ENCODE measurements at places on chromosomes 11 and 22.

GRCh38 chr11:133579165-133580031 is 47.1 kb upstream of the OPCML start:
- no peak for DNase-seq

GRCh38 chr22:18077639-18078328 is at the start of gene PEX26:
TSS of gene PEX26 (plus strand) at chr22:18077990. CDS start at chr22:18078377, 387 bp downstream.
- peak; percentile 98 for DNase-seq

DNA sequence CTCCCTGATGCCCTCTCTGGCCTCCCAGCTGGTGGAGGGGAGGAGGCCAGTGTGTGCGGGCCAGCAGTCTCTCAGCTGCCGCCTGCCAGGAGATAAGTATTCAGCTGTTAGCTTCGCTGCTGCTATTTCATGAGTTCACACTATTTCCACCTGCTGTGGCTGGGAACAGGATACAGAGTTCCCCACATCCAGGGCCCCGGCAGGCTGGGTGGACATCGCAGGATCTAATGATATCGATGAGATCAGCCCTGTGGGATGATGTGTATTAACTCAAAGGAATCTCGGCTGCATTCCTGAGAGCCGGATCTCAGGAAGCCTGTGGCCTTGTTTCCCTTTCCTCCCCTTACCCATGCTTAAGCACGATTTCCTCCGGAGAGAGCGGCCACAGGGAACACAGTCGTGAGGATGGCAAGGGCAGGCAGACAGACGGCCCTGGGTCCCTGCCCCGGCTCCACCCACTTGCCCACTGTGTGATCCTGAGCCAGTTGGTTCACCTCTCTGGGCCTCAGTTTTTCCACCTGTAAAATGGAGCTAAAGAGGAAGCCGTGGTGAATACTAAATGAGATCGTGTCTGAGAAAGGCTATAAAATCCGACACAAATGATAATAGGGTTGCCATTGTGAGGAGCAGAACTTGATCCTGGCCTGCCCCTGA is 6.5 kb upstream of the PVALB start:
- no peak for DNase-seq

DNA sequence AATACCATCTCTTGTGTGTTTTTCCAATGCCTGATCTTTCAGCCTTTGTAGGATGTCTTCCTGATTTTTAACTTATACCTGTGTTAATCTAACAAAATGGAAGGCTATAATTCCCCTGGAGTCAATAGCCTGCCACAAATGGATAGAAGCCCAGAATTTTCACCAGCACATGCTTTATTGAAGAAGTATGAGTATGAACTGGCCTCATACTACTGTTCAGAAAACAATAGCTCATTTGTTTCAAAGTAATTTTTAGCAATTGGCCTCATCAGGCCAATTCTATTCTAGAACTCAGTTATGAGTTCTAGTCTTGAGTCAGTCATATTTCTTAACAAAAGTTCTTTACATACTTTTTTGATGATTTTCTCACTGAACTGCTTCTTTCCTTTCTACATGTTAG is 40.6 kb upstream of the SLC37A2 start:
- no peak for DNase-seq

DNA sequence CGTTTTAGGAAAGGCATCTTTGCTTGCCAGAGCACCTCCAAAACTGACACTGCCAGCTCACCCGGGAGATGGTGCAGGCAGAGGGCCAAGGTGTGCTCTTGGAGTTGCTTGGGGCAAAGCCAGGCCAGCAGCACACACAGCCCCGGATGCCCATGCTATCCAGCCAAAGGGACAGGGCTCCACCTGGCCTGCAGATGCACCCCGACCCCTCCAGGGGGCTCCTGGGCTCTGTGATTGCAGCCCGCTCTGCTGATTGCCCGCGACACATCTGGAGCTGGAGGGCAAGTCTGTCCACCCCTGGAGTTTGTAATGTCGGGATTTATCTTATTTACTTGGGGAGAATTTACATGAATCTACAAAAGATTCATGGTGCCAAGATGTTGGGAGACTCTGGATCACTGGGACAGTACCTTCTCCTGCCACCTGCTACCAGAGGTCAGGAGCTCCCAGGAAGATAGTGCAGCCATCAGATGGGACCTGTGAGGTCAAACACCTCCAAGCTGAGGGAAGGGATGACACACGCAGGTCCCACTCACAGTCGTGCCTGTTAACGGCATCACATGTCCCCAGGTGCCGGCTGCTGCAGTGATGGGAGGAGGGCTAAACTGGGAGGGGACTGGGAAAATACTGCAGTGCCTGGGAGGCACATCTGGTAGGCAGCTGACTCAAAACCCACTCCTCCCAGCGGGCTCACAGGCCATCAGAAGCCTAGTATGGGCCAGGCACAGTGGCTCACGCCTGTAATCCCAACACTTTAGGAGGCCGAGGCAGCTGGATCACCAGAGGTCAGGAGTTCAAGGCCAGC is 17.2 kb downstream of the CBX7 start:
- DNase-seq: peak; percentile 64

- DNase-seq: no peak
These were observed 23.2 kb upstream of the NAV2 start for GRCh38 chr11:19689281-19690000.

DNA sequence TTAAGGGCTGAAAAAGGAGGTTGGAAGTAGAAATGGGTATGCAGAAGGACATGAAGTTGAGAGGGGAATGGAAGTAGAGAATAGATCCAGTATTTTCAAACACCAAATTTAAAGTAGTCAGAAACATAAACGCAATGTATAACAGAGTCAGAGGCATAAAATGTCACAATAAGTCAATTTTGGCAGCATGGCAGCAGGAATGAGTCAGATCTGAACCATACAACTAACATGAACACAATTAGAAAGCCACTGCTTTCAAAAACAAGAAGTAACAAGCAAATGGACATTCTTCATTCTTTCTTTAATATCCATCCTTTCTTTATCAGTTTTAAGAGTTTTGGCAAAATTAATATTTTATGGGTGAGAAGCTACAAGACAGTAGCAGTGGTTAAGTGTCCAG is 2.5 kb downstream of the CHORDC1 start:
- DNase-seq: peak; percentile 55

DNA sequence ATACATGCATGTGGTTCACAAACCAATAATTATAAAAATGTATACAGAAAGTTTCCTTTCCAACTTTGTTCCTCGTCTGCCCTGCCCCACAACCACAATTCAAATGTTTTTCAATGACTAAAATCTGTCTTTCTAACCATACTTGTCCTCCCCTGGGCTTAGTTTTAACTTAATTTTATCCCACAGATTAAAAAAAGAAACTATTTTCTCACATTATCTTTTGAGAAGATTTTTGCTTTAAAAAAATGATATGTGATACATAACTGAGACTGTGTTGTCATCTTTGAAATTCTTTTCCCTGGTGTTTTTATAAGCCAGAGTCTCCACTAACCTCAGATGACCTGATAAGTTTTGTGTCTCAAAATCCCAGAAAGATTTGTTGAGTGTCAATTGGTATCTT is 79.0 kb downstream of the FDX1 start:
- DNase-seq: no peak

GRCh38 chr11:122097419-122098001 is 18.5 kb downstream of the BLID start:
- DNase-seq: no peak

GRCh38 chr22:20494978-20495860 is at the start of gene KLHL22:
TSS of gene KLHL22 (minus strand) at chr22:20495795. CDS start at chr22:20489211, 6,584 bp downstream.
- DNase-seq: peak; percentile 69

DNA sequence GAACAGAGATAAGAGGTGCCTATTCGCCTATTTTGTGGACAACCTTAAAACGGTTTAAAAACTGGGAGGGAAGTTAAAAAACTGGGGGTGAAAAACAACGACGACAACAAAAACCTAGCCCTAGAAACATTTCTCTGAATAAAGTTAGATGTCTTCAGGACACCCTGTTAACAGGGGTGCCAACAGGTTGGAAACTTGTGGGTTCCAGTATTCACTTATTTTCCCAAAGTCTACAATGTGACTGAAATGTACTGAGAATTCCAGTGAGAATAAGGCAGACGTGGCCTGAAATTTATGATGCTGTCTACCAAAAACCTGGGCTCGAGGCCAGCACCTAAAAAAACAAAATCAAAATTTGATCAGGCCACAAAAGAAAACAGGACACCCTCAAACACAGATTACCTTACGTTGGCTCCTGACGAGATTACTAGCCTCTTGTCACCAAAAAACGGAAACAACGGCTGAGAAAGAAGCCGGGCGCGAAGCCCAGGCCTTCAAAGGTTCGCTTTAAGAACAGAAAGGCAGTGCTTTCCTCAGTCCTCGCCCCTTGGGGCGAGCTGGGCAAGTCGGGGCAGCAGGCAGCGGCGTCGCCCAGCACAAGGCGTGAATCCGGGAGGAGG is 906 bp downstream of the CCDC90B start:
- no peak for DNase-seq

GRCh38 chr11:120660024-120660565 is 148.5 kb downstream of the GRIK4 start:
- peak; percentile 68 for DNase-seq

DNA sequence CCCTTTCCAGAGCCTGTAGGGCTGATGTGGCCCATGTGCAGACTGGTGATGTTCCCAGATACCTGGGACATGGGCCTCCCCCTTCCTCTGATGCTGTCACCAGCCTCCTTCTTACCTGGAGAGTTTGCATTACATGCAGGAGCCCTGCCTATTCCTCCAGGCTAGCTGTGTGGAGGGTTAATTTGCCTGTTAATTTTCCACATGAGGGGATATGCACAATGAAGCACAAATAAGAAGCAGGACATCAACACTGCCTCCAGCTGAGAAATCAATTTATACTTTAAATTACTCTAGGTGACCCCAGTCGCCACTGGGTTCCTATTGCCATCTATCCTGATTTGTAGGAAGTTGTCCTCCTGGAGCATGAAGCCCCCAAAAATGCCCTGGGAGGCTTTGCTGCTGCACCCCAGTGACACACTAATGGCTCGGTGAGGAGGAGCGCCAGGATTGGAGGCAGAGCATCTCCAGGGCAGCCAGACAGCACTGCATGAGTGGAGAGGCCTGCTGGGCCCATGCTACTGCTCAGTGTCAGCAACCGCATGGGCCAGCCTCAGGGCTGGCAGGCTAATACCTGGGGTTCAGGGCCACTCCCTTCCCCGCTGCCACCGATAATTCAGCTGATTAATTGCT is 101.6 kb upstream of the USP47 start:
- no peak for DNase-seq

DNA sequence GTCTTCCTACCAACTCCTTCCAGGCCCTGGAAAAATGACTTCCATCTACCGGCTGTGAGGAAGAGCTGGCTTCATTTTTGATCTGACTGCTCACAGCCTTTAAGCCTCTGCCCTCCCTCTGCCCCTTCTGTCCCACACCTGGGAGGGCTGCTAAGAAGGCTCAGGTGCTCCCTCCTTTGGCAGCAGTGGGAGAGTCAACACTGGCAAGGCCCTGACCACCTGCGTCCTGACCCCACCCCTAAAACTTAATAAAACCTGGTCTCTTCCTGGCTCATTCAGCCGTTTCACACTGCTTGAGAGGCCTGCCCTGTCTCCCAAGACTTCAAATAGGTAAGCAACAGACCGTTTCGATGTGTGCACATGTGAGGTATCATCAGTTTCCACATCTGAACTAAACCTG is 52.1 kb upstream of the NFRKB start:
- DNase-seq: no peak

- DNase-seq: no peak
These were observed 49.3 kb upstream of the RTL6 start for GRCh38 chr22:44547371-44547770.

- peak; percentile 36 for DNase-seq
These were observed 11.6 kb upstream of the MS4A6A start for GRCh38 chr11:60194511-60194910.

- peak; percentile 91 for DNase-seq
These were observed 59.2 kb upstream of the CRTAM start for GRCh38 chr11:122779047-122779629.

DNA sequence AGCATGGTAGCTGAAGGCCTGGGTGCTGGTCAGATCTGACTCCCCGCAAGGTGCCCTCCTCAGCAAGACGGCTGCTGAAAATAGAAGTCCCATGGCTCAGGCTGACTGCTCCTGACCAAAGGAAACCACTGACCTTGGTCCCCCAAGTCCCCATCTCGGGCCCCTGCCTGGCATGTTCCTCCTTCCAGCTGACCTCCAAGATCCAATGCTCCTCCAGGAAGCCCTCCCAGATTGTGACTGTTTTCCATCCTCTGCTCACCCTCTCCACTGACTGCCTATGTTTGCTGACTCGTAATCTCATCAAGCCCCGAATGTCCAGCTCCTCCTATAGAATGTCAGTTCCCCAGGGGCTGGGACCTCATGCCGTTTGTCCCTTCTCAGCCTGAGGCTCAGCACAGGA is 30.5 kb downstream of the ALX4 start:
- DNase-seq: no peak

GRCh38 chr11:82998697-82999096 is 73.0 kb downstream of the RAB30 start:
- no peak for DNase-seq

GRCh38 chr11:117286588-117286987 is 4.6 kb upstream of the BACE1-AS start:
- DNase-seq: no peak

DNA sequence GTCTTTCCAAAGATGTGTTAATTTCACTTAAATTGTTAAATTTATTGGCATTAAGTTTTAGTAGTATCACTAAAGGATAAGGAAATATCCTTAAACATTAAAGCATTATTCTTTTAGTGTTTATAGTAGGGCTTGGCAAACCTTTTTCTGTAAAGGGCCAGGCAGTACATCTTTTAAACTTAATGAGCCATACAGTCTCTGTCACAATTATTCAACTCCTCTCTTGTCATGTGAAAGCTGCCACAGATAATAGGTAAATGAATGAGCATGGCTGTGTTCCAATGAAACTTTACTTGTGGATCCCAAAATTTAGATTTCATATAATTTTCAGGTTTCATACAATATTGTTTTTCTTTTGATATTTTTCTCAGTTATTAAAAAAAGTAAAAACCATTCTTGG is 268.2 kb upstream of the C11orf87 start:
- DNase-seq: no peak

- peak; percentile 23 for DNase-seq
These were observed 5.2 kb downstream of the MAML2 start for GRCh38 chr11:96337541-96338431.

DNA sequence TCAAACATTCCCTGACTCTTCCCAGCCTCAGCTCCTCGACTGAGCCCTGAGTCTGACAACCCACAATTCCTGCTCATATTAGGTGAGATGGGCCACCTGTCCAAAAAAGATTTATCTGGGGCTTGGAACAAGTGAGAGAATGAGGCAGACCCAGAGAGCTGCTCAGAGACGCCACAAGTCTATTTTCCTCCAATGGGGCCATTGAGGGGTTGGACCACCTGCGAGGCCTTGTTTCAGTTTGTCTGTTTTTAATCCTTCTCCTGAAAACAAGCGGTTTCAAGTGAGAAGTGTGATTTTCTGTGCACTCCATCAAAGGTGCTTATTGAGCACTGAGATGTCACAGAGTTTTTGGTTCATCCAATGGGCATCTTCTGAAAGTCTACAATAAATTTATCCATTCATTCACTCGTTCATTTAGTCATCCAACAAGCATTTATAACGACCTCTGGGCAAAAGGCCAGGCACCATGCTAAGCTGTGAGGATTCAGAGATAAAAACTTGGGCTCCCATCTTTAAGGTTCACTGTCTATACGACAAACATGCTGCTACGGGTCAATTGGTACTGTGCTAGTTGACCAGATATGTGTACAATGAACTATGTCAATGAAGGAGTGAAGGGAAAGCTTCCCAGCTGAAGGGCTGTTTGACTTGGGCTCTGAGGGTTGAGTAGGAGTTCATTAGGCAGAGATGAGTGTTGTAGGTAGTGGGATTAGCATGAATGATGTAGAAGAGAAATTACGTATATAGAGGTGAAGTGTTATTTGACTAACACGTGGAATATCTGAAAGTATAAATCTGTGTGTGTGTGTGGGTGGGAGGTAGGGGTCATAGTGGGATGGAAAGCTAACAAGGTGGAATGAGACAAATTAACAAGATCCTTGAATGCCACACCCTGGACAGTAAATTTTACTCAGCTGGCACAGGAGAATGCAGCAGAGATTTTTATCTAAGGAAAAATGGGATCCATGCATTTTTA is 168.9 kb downstream of the MIAT start:
- DNase-seq: no peak

All from NB4 (cell line).